Fibroblast of lung (primary cell): ENCODE measurements at places on chromosomes 1 and 21.

GRCh38 chr21:45623436-45623835, 20.1 kb upstream of the PCBP3 start:
- no peaks in the 10 kb centered on the region for H3K36me3 ChIP-seq
- peaks cover 4% of the 10 kb centered on the region for H3K27me3 ChIP-seq
- DNase-seq: no peak
- H3K4me3 ChIP-seq: no peak overlapping the region
- no peaks in the 10 kb centered on the region for H3K4me1 ChIP-seq

GRCh38 chr21:41361053-41361785, 608 bp upstream of the MX2 start:
- peak overlapping the region; percentile 16 for H3K27ac ChIP-seq
- H3K36me3 ChIP-seq: no peaks in the 10 kb centered on the region
- no peak overlapping the region for H3K4me3 ChIP-seq
- no peaks in the 10 kb centered on the region for H3K27me3 ChIP-seq

DNA sequence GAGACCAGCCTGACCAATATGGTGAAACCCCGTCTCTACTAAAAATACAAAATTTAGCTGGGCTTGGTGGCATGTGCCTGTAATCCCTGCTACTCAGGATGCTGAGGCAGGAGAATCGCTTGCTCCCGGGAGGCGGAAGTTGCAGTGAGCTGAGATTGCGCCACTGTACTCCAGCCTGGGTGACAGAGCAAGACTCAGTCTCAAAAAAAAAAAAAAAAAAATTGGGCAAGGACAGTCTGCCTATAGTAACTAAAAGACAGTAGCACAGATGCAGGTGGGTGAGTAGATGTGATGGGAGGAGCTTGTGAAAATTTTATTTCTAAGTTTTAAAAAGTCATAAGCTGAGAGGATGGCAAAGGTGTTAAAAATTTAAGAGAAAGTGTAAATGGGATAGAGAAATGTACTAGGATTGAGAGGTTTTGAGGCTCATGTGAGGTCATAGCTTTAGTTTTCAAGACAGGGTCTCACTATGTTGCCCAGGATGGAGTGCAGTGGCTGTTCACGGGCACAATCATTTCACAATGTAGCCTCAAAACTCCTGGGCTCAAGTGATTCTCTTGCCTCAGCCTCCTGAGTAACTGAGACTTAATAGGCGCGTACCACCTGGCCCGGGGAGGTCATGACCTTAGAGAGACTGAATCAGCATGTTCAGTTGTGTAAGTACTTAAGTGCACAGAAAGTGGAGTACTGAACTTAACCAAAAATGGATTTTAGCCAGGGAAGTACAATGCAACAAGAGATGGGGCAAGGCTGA, 33.7 kb downstream of the PTP4A2 start:
- peaks cover 4% of the 10 kb centered on the region for H3K36me3 ChIP-seq
- peak; percentile 64 for DNase-seq
- H3K4me3 ChIP-seq: no peak overlapping the region

GRCh38 chr21:45471525-45472221, 66.7 kb downstream of the COL18A1 start:
- peak overlapping the region; percentile 90 for H3K27ac ChIP-seq
- peaks cover 10% of the 10 kb centered on the region for H3K36me3 ChIP-seq
- DNase-seq: no peak
- H3K4me1 ChIP-seq: peaks cover 20% of the 10 kb centered on the region
- H3K4me3 ChIP-seq: no peak overlapping the region
- H3K27me3 ChIP-seq: no peaks in the 10 kb centered on the region

- no peak overlapping the region for H3K27ac ChIP-seq
- no peak for DNase-seq
- H3K36me3 ChIP-seq: no peaks in the 10 kb centered on the region
- H3K27me3 ChIP-seq: no peaks in the 10 kb centered on the region
- H3K4me3 ChIP-seq: no peak overlapping the region
These were observed 64.0 kb downstream of the ITPKB start for GRCh38 chr1:226674892-226675714.

GRCh38 chr1:94773296-94773809, 46.8 kb upstream of the SLC44A3 start:
- no peak for DNase-seq
- peaks cover 15% of the 10 kb centered on the region for H3K4me1 ChIP-seq
- peak overlapping the region; percentile 57 for H3K27ac ChIP-seq
- H3K4me3 ChIP-seq: no peak overlapping the region
- no peaks in the 10 kb centered on the region for H3K36me3 ChIP-seq
- no peaks in the 10 kb centered on the region for H3K27me3 ChIP-seq

- H3K4me3 ChIP-seq: no peak overlapping the region
- no peaks in the 10 kb centered on the region for H3K27me3 ChIP-seq
- H3K36me3 ChIP-seq: no peaks in the 10 kb centered on the region
- H3K27ac ChIP-seq: no peak overlapping the region
- DNase-seq: no peak
- no peaks in the 10 kb centered on the region for H3K4me1 ChIP-seq
These were observed 71.4 kb downstream of the AXDND1 start for GRCh38 chr1:179437171-179437570.
